NCI-H2081 treated with DMSO at 0.1 percent for 48 hours (cell line): ENCODE measurements at places on chromosomes 11 and 22.

GRCh38 chr11:98701541-98701940 lies 319.2 kb upstream of the CNTN5 start:
- DNase-seq, result no peak

GRCh38 chr11:327581-327923 lies 6.9 kb upstream of the IFITM3 start:
- DNase-seq, result no peak

- no peak for DNase-seq
These were observed 429 bp downstream of the TP53AIP1 start for GRCh38 chr11:128942272-128942612.

DNA sequence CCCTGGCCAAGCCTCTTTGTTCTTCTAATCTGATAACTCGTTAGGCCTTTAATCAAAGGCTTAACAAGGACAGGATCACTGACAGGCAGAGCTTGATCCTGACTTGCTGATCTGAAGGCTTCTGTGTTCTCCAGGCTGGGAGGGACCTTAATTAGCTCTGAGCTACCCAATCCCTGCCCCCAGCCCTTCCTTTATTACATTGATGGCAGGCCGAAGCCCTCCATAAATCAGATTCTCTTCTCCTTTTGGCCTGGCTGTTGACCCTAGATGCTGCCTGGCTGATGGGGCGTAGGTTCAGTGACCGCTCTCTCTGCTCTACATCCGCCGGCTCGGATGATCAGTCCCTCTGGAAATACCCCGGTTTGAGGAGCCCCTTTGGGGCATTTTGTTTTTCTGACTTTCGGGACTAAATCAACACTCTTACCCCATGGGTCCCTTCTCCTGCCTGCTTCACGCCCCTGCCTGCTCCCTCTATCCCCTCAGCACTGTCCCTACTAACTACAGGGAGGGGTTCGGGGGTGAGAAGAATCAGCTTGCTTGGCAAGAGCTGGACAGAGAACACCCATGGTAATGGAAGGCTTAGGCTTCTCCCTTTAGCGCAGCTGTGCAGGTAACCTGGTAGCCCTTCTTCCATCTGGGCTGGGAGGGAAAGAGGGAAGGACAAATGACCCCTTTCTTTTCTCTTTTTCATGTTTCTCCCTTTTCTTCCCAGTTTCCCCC lies 10.0 kb upstream of the RRM1 start:
- DNase-seq, result no peak

GRCh38 chr11:102868339-102868738 lies 6.4 kb downstream of the MMP12 start:
- no peak for DNase-seq

- peak; percentile 5 for DNase-seq
These were observed 310.2 kb downstream of the DLG2 start for GRCh38 chr11:85316967-85317366.

DNA sequence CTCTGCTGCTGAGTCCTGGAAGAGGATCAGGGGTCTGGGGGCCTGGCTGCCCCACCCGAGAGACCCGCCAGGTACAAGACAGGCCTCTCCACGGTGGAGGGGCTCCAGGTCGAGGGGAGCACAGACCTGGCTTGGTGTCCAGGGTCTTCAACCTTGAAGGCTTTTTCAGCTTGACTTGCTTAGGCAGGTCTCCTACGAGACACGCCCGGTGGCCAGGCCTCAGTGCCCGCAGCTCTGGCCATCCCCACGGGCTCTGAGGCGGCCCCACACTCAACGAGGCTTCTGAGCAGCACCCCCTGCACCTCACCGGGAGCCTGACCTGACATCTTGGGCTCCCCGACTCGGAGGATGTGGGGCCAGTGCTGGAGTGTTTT lies 6.6 kb upstream of the PLXNB2 start:
- no peak for DNase-seq

- no peak for DNase-seq
These were observed 87.1 kb downstream of the ADAMTS15 start for GRCh38 chr11:130535520-130535919.

DNA sequence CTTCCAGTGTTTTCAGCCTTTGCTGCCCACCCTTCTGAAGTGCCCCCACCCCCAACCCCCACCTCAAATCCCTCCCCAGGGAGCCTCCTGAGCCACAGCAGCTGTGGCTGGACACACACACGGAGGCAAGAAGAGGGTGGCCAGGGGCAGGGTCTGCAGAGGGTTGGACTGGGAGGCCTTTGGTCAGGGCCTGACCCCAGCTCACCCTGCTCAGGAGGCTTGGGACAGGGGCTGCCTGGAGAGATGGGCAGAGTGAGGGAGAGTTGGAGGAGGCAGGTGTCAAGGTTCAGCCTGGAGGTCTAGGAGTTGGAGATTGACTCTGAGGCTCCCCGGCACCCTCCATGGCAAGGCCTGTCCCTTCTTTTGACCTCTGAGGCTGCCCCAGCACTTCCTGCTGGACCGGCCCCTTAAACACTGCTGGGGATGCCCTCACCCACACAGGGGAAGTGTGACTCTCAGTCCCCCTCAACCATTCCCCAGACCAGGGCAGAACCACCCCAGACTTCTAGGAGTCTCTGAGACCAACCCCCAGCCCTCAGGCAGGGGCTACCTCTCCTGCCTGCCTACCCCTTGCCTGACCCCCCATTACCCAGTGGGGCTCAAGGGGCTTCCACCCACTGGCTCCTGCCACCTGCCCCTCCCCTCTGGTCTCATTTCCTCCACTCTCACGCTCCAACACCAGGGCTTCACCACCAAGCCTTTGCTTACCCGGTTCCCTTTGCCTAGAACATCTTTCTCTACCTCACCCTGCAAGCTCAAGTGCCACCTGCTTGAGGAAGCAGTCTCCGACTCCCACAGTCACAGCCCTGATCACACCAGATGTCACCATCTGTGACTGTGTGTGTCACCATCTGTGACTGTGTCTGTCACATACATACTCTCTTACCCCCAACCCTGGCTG lies 8.6 kb downstream of the ARAP1 start:
- no peak for DNase-seq

GRCh38 chr11:14362611-14363010 lies 3.6 kb upstream of the RRAS2 start:
- DNase-seq, result no peak

- peak; percentile 52 for DNase-seq
These were observed 9.4 kb downstream of the DPP3 start for GRCh38 chr11:66489636-66490035.

DNA sequence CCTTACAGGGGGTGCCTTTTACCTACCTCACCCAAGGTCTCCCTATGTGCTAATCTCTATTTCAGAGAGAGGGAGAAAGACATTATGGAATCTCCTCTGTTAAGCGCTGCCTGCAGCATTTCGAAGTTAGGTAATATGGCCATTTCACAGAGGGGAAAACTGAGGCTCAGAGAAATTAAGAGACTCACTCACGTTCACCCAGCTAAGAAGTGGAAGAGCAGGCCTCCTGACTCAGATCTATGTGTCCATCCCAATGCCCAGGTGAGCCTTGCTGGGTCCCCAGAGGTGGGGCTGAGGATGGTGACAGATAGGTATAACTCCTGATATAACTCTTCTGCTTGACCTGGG lies 147.0 kb downstream of the FBXO7 start:
- no peak for DNase-seq

GRCh38 chr11:1840780-1841480 lies 2.1 kb downstream of the TNNI2 start:
- DNase-seq, result no peak

DNA sequence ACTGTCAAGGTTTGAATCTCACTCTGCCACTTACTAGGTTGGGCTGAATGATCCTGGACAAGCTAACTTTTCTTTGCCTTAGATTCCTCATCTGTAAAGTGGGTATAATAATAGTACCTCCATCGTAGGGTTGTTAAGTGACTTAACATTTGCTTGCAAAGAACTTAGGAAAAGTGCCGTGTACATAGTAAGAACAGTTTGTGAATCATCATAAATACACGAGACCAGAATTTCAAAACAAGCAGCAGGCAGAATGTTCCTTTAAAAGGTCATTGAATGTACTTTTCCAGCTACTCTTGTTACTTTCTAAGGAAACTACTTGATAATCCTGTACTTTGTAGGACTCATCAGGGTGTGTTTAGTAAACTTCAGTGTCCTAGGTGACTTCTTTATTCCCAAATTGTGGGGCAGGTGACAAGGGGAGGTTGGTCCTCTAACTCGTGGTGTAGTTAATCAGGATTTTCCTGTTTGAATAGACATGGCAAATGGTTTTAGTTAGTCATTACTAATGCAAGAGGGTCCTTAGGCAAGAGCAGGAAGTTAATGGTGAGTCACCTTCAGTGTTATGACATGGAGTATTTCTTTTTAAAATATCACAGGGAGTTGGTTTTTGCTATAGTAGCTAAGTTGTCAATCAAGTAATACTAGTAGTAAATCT lies 67.9 kb downstream of the YAP1 start:
- no peak for DNase-seq

GRCh38 chr22:33272180-33272579 lies 214.0 kb upstream of the SYN3 start:
- no peak for DNase-seq

- DNase-seq, result no peak
These were observed 74.0 kb downstream of the ADAMTS15 start for GRCh38 chr11:130522284-130522961.

GRCh38 chr11:95307286-95307685 lies 76.3 kb upstream of the SESN3 start:
- DNase-seq, result no peak

GRCh38 chr11:1008803-1009145 lies 27.7 kb downstream of the MUC6 start:
- no peak for DNase-seq

DNA sequence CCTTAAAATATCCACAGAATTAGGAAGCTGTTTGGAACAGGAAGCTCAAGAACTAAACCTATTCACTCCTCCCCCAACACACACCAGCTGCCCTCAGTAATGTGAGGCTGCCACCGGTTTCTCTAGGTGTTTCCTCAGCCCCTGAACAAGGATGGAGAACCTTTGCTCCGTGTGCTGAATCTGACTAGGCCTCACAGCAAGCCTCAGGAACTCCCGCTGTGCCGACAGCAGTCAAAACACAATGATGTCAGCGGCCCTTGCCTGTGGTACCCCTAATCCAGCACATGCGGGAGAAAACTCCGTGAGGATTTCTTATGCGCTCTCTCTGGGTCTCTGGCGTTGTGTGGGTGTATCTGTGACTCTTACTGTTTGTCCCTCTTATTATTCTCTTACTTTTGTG lies 153.3 kb downstream of the EFCAB6 start:
- no peak for DNase-seq

GRCh38 chr11:65445604-65446445 lies 23.2 kb downstream of the NEAT1 start:
- no peak for DNase-seq

- no peak for DNase-seq
These were observed 1.7 kb downstream of the PCNX3 start for GRCh38 chr11:65617136-65617850.

DNA sequence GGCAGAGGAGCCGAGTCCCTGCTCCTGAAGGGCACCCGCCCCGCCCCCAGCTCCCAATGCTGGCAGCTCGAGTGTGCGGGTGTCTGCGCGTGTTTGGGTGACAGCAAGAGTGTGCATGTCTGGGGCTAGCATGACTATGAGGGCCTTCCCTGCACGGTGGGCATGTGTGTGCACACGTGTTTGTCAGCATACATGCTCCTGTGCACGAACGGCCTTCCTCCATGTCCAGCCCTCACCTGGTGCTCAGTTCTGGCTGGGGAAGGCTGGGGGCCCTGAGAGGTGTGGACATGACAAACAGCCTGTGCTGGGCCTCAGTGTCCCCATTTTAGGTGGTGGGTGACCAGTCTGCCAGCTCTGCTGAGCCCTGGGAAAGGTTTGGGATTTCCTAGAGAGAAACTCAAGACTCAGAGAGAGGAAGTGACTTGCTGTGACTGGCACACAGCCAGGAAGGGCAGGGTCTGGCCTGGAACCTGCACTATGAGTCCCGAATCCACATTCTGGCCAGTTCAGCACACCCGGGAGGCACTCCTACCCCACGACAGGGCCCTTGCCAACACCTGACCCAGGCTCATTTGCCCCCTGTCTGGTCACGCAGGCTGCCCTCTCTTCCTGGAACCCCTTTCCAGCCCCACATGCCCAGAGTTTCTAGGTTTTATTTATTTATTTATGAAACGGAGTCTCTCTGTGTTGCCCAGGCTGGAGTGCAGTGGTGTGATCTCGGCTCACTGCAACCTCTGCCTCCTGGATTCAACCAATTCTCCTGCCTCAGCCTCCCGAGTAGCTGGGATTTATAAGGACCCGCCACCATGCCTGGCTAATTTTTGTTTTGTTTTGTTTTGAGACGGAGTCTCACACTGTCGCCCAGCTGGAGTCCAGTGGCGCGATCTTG lies 3.3 kb upstream of the SHISA8 start:
- DNase-seq, result no peak

DNA sequence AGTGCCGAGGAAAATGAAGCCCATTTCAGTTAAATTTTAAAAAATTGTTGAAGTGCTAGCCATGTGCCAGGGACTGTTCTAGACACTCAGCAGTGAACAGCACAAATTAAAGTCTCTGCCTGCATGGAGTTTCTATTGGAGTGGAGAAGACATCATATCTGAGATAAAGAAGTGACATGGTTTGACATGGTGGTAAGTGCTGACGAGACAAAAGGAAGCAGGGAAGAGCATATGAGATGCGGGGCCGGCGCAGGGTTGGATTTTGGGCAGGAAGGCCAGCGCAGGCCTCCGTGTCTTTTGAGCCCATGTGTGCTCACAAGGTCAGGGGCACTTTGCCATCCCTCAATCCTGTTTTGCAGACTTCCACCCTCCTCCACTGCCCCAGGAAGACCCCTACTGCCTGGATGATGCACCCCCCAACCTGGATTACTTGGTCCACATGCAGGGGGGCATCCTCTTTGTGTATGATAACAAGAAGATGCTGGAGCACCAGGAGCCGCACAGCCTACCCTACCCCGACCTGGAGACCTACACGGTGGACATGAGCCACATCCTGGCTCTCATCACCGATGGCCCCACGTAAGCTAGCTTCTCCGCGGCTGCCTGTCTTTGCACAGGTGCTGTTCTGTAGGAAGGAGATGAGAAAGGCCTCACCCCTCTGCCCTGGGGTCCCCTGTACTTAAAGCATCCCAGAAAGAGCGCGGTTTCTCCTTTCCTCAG lies 29.6 kb downstream of the AMPD3 start:
- no peak for DNase-seq

DNA sequence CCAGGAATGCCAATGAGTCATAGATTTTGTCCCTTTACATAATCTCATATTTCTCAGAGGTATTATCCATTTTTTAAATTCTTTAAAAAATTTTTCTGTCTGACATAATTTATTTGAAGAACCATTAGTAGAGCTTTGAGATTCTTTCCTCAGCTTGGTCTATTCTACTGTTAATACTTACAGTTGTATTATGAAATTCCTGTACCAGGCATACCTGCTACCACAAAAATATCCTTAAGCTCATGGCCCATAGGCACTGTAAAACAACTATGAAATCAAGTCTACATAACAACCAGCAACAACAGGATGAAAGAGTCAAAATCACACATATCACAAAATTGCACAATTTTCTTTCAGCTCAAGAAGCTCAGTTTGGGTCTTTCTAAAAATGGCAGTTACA lies 541.3 kb downstream of the LUZP2 start:
- no peak for DNase-seq
